ENCODE measurements at places on chromosomes 6 and 20.

DNA sequence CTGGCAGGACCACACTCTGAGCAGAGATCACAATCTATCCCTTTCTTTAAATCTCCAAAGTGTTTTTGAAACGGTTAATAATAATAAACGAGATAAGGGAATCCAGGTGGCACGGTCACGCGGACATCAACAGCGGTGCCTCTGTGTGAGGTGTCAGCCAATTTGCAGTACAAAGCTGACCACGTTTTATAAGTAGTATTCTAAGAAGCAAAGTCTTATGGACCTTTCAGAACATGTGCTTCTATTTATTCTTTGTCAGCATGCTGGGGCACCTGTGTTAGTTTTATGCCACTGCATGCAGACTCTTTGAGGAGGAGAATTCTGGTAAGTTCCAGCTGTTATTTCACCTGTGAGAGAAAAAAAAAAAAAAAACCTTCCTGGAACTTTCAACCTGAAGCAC lies 39.0 kb upstream of the EXOC2 start:
- no peak for DNase-seq

GRCh38 chr6:42973926-42974325 lies 5.1 kb downstream of the PEX6 start:
- DNase-seq, result no peak

GRCh38 chr6:137240168-137240567 lies 21.0 kb upstream of the IFNGR1 start:
- no peak for DNase-seq

DNA sequence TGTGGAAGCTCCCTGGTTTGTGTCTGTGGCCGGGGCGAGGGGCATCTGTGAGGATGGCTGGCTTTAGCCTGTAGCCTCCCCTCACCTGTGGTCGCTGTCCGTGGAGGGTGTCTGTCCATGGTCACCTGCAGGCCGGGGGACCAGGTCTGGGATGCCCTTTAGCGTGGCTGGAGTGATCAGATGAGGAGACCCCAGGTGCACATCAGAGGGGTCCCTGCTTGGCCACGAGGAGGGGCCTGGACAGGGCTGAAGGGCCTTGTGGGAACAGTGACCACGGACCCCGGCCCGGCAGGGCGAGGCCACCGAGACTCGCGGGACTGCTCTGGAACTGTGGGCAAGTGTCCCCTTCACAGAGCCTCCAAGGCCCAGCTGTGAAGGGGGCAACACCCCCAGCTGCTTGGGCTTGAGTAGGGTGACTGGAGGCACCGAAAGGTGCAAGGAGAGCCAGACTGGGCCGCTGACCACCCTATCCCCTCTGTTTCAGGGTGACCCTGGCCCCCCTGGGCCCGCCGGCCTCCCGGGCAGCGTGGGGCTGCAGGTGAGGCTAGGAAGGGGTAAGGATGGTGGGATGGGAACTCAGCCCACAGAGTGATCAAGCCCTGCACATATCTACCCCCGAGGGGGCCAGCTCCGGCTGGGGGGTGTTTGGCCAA lies 8.6 kb downstream of the COL9A3 start:
- no peak for DNase-seq

- no peak for DNase-seq
Measured at GRCh38 chr6:127586372-127586771, 9.4 kb downstream of the C6orf58 start.

DNA sequence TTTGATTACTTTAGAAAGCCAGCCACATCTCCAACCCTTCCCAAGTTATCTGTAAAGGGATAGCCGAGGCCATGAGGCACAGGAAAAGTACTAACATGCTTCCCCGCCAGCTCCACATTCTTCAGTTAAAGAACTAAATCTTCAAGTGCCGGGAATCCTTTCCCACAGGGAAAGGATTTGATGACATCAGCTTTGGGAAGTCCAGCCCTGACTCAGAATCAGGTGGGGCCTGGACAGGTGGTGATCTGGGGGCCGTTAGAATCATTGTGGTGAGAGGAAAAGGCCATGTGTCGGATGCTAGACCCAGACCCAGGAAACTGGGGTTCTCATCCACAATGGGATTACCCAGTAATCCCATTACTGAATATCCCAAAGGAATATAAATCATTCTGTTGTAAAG lies 580.0 kb downstream of the QKI start:
- DNase-seq, result no peak

- DNase-seq, result no peak
Measured at GRCh38 chr6:58198301-58198700, 880.9 kb downstream of the PRIM2 start.

DNA sequence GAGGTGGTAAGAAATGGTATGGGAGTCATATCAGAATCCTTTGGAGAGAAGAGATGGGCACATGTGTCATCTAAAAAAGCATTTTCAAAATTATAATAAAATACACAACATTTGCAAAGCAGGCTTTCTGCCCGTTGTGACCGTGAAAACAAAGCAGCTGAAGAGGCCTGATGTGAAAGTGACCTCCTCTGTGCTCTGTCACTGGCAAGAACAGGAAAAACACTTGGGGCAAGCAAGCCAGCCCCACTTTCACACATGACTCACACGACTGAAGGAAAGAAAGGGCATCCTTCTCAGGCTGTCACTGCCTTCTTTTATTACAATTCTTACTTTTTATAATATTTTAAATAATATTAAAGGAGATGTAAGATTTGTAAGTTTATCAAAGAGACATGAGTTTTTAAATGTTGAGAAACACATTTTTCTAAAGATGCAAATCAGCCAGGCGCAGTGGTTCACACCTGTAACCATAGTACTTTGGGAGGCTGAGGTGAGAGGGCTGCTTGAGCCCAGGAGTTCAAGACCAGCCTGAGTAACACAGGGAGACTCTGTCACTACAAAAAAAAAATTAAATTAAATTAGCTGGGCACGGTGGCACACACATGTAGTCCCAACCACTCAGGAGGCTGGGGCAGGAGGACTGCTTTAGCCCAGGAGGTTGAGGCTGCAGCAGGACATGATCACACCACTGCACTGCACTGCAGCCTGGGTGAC lies 143.7 kb downstream of the BTBD9 start:
- DNase-seq, result no peak

DNA sequence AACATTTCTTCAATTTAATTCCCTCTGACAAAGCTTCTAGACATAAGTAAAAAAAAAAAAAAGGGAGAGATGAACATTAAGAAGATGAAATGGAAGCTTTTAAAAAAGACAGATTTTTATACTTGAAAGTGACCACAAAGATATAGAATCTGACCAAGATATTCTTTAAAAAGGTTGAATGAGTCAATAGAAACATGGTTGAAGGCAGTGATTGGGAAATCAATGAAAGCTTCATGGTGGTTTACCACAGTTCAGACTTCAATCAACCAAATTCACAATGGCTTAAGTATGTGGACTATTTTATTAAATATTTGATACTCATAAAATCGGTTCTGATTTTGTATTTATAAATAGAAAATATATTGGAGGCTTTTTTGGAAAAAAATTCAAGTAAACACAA lies 248.4 kb upstream of the HSF2 start:
- no peak for DNase-seq

GRCh38 chr20:57941604-57942381 lies 232.0 kb upstream of the PMEPA1 start:
- no peak for DNase-seq

- no peak for DNase-seq
Measured at GRCh38 chr20:10322073-10323012, 103.7 kb downstream of the SNAP25 start.

- DNase-seq, result no peak
Measured at GRCh38 chr6:108254433-108255410, 6.1 kb downstream of the SNX3 start.

- peak; percentile 63 for DNase-seq
Measured at GRCh38 chr6:166955865-166956443, 396 bp downstream of the RNASET2 start.

DNA sequence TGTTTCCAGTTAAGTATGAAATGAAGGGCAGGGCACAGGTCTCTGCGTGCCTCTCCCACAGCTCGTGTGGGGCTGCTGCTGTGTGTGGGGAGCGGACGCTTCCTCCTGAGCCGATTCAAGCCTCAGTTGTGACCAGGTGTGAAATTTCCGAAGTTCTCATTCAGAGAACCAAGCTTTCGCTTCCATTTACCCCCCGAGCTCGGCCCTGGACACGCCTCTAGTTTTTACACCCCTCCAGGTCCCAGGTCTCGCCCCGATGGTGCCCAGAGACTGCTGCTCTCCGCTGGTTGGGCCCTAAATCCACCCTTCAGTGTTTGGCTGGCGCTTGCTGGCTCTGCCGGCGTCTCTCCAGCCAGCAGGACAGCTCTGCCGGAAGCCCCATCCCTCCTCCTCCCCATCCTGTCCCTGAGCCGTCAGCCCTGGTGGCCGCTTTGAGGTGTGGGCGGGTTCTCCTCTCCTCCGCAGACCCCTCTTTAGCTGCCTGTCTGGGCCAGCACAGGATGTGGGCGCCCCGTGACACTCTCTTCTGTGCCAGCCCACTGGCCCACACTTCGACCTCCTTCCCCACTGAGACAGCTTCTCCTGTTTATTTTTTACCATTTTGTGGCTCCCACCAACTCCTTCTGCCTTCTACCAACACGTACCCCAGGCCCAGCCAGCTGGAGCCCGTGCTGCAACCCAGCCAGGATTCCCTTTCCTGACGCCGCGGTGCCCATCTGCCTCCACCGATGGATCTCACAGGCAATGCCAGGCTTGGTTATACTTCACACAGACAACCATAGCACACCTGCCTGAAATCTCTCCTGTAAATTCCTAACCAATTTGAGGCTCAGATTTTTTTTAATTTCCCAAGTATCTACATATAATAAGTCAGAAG lies 142.8 kb downstream of the DLL1 start:
- peak; percentile 5 for DNase-seq
